ENCODE measurements at places on chromosomes 7 and 10. TPM values are rescaled to one million over a fixed set of nuclear protein-coding genes. Genes with fewer than 3 reads are reported as not detected.
A peak's percentile ranks its signal among the peaks of the same experiment; 100 is the strongest.

The AKR1E2 gene
- total RNA-seq = 2.2 TPM

GRCh38 chr7:158789842-158790241 is 39.5 kb downstream of the ESYT2 start:
- no peak for DNase-seq

DNA sequence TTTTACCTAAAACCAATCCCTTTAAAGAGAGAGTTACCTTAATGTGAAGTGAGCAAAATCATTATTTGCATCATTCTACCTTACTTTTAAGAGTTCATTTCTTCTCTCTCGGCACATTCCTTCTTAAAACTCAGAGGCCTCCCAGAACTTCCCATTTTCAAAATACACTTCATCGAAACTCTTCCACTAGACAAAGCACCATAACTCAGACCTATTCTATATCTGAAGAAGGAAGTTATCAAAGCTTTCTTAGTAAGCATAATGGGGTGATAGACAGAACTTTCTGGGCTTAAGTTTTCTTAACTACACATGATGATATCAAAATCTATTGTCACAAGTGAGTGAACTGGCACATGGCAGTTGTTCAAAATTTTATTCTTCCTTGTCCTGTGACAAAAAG is 24.6 kb upstream of the GNAT3 start:
- no peak for DNase-seq

DNA sequence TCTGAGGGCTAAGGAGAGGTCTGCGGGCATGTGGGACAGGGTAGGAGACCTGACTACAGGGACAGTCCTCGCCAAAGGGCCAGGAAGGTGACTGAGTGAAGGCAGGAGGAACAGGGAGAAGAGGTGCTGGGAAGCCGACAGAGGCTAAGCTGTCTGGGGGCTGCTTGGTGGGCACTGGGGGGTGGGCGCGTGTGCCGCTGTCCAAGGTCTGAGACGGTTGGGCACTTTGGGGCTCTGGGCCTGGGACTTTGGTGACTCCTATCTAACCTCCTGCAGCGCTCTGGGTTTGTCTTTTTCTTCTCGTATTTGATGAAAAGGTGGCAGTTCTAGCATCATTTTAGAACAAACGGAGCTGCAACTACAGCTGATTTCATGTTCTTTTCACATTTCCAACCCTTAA is 141.5 kb downstream of the C10orf105 start:
- no peak for DNase-seq

- peak; percentile 81 for DNase-seq
These were observed 45.5 kb upstream of the TARP start for GRCh38 chr7:38318803-38319416.
